ENCODE measurements at places on chromosomes 1 and 21. TPM values are rescaled to one million over a fixed set of nuclear protein-coding genes. Genes with fewer than 3 reads are reported as not detected.

CPLANE2 gene
- total RNA-seq: 20.7 TPM

RAVER2 gene
- 18.0 TPM for total RNA-seq

CLIC6 gene
- under 0.01 TPM for total RNA-seq

FABP3 gene
- total RNA-seq: not detected

SEMA6C gene
- 10.2 TPM for total RNA-seq

OR2W3 gene
- 45.8 TPM for total RNA-seq

ASPM gene
- 1.3 TPM for total RNA-seq

DNA sequence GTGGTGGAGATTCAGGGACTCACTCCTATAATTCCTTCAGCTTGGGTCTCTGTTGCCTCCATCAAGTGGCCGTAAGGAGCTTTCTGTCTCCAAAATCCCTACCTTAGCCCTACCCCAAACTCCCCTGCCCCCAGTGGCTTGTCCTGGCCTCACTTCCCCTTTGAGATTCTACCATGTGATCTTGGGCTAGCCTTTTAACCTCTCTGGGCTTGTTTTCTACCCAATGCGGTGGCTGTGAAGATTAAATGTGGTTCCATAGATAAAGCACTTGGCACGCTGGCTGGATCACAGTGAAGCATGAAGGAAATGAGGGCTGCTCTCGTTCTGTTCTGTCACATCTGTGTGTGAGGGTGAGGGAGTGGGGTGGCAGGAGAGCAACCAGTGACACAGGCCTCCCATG lies 43.6 kb downstream of the FAAH start:
- DNase-seq: no peak

GRCh38 chr1:184373155-184373554 lies 13.7 kb upstream of the C1orf21 start:
- DNase-seq: no peak

DNA sequence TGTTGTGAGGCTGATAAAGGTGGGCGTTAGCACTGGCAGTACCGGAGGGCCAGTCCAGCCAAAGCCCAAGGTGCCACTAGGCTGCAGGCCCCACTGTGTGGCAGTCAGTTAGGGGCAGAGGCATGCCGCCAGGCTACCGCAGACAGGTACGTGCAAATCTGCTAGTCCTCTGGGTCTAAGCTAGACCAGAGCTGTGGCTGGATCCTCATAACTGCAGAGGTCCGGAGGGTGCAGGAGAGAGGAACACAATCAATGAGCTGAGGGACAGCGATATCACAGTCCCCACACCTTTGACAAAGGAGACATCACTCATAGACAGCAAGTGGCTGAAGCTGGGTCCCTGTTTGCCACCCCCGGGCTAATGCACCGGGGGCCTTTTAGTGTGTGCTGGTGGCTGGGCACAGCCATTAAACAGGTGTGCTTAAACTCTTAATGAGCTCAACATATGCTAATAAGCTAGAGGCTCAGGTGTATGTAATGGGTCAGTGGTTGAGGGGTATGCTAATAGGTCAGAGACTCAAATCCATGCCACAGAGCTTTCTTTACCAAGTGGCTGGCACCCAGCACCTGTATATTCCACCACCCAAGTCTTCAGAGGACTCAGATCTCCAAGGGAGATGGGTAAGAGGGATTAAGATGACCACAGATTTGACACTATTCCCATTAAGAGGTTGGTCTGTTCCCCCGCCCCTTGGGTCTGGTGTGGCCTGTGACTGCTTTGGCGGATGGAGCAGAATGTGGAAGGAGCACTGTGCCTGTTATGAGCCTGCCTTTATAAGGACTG lies 82.0 kb downstream of the GLIS1 start:
- peak; percentile 13 for DNase-seq

DNA sequence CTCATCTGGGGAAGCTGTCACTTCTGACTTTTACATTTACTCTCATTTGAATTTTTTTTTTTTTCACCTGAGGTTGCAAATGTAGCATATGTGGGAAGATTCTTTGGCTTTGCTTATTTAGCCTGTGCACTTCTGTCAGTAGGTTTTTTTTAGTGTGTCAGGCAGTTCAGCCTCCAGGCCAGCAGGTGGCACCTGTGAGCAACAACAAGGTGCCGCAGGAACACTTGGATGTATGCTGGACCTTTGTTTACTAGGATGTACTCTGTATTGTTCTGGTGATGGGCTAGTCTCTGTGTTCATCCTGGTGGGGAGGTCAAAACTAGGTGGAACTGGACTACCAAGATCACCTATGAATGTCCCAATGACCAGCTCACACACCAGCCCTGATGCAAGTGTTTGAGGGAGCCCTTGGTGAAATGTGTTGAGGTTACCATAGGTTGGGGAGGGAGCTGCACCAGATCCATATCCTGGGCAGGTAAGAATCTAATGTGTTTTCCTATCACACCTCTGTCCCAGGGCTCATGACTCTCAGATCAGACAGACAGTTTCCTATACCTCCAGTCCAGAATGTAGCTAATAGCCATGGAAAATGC lies 618.2 kb downstream of the BRINP3 start:
- no peak for DNase-seq

DNA sequence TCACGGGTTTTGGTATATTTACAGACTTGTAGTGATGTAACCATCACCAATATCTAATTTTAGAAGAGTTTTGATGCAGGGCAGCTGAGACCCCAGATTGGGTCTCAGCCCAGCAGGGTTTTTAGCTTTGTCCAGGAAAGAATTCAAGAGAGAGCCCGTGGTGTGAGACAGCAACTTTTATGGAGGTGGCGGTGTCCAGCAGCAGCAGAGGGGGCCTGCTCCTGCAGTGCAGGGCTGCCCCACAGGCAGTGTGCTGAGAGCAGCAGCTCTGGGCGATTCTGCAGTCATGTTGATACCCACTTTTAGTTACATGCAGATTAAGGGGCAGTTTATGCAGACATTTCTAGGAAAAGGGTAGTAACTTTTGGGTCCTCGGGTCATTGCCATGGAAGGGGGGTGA lies 1.8 kb upstream of the EPHX1 start:
- DNase-seq: no peak

DNA sequence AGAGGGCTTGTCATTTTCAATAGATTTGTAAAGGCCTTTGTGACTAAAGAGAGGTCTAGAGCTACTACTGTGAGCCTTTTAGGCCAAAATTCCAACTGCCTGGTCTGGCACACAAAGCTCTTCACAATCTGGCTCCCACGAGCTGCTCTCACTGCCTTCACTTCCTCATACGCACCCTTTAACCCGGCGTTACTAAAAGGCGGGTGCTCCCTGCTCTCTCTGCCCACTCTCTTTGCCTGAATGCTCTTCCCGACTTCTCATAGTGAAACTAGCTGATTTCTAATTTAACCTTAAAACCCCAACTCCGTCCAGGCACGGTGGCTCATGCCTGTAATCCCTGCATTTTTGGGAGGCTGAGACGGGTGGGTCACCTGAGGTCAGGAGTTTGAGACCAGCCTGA lies 14.2 kb downstream of the BSDC1 start:
- DNase-seq: no peak

- DNase-seq: no peak
Observed at GRCh38 chr1:216332462-216332861, 90.8 kb downstream of the USH2A start.

DNA sequence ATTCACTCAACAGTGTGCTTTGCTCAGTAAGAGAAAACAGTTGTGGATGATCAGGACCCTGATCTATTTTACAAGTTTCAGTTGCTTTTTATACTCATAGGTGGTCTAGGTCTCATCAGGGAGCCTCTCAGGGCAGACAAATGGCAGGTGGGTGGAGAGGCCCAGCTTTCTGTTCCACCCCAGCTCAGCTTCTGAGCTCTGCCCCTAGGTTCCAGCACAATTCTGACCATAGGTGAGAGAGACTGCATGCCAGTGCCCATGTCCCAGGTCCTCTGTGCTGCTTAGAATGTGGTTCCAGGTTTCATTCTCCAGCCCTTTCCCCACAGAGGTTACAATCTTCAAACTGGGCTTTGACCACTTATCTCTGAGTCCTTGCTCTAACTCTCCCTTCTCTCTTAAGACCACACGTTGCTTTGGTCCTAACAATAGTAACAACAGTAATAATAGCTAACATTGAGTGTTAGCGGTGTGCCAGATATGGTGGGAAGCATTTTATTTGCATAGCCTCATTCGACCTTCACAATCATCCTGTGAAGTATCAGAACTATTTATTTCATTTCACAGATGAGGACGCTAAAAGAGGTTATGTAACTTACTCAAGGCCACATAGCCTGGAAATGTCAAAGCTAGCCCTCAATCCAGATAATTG lies 19.6 kb upstream of the DUSP10 start:
- DNase-seq: no peak

DNA sequence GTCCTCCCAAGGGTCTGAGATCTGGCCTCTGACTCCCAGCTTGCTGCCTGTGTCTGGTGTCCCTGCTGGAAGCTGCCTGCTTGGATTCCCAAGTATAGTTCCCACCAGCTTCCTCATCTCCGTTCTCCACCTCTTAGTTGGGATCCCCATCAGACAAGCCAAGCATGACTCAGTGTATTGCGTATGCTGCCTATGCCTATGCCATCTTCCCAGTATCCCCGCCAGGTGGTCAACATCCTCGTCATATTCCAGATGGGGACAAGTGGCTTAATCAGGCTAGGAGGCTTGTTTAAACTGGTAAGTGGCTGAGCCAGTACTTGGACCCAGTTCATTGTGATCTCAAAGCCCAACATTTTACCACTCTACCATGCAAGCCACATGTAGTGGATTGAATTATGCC lies 204.4 kb downstream of the GRIK3 start:
- no peak for DNase-seq

DNA sequence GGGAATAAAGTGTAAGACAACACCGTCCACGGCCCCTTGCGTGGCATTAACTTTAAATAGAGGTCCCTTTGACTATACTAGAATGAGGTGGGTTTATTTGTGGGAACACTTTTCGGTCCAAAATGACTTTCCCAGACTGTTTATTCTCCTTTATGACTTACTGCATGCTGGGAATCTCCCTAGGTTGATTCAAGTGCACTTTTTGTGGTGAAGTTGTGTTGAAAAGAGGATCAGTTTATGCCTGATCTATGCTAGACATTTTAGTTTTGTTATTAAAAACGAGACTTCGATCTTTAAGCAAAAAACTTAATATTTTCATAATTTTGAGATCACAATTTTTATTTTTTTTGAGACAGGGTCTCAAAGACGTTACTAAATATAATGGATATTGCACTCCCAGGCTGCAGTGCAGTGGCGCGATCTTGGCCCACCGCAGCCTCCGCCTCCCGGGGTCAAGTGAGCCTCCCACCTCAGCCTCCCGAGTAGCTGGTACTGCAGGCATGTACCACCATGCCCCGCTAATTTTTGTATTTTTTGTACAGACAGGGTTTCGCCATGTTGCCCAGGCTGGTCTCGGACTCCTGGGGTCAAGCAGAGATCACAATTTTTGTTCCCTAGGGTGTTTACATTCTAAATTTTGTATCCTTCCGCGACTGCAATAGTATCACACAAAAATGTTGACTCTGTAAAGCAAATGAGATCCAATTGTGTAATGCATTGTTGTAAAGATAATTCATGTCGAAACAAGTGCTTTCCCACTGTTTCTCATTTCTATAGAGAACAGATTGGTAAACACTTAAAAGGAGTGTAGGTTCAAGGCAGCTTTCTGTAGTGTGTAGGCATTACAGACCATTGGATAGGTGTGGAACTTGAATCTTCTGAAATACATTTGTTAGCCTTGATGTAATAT lies 1.6 kb downstream of the CDC42 start:
- DNase-seq: no peak

- DNase-seq: no peak
Observed at GRCh38 chr1:235307158-235308124, 20.5 kb downstream of the ARID4B start.

- no peak for DNase-seq
Observed at GRCh38 chr1:179155615-179156014, 73.7 kb downstream of the TOR3A start.

DNA sequence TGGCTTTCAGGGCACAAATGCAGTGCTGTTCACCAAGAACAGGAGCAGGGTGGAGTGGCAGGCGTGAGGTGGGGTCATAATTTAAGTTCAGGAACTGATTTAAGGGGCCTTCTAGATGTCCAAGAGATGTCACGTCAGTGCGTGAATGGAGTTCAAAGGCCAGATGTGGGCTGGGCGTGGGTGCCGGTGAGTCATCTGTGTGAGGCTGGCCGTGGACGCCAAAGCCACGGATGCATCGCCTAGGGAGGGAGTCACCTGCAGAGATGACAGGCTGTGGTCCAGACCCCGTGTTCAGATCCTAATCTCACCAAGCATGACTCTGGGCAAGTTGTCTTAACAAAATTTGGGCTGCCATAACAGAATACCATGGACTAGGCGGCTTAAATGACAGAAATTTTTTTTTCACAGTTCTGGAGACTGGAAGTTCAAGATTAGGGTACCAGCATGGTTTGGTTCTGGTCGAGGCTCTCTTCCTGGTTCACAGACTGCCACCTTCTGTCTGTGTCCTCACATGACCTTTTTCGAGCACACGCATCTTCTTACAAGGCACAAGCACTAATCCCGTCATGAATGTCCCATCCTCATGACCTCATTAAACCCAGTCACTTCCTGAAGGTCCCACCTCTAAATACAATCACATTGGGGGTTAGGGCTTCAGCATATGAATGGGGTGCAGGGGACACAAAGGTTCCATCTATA lies 109.6 kb downstream of the PRDM2 start:
- no peak for DNase-seq

DNA sequence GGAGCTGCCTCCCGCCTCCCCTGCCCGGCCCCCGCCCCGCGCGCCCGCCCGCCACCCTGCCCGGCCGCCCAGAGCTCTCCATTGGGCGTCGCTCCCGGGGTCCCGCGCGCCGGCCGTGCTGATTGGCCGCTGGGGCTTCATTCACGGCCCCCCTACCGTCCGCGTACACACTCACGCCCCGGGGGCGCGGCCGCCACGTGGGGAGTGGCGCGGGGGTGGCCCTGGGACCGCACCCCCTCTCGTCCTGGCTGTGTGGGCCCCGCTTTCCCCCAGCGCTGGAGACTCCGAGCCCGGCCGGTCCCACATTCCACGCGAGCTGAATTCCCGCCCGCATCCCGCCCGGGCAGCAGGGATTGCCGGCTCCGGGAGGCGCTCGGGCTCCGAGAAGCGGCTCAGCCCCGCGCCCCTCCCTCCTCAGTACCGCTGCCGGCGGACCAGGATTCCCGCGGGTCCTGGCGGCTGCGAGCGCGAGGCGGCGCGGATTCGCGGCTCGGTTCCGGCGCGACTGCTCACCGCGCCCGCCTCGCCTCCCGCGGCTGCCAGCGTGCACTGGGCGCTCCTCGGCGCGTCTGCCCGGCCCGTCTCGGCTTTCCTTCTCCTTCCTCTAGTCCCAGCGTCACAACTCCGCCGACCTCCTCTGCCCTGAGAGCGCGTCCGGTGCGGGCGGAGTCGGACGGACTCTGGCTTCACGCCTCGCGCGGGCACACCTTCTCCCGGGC lies 450 bp upstream of the POU3F1 start:
- peak; percentile 70 for DNase-seq

GRCh38 chr21:35138665-35139381 lies 89.7 kb upstream of the RUNX1 start:
- peak; percentile 67 for DNase-seq

DNA sequence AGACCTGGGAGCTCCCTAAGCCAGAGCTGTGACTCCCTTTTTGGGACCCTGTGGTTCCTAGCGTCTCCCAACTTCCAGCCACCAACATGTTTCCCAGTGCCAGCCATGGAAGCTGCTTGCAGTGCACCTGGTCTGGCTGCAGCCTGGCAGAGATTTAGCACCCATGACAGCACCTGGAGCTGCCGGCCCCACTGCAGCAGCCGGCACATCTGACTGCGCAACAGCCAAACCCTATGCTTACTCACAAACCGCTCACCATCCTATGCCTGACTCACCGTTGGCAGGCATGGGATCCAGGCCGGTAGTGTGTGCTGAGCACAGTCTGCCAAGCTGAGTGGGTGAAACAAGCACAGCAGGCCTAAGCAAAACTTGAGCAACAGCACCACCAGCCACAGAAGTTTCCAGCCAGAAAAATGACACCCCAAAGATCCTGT lies 435.9 kb upstream of the PRMT6 start:
- no peak for DNase-seq

- no peak for DNase-seq
Observed at GRCh38 chr1:112504661-112505399, 3.9 kb upstream of the WNT2B start.

Data from hematopoietic multipotent progenitor cell (in vitro differentiated cells).